ENCODE measurements at places on chromosomes 7 and 10. TPM values are rescaled to one million over a fixed set of nuclear protein-coding genes. Genes with fewer than 3 reads are reported as not detected.

DNA sequence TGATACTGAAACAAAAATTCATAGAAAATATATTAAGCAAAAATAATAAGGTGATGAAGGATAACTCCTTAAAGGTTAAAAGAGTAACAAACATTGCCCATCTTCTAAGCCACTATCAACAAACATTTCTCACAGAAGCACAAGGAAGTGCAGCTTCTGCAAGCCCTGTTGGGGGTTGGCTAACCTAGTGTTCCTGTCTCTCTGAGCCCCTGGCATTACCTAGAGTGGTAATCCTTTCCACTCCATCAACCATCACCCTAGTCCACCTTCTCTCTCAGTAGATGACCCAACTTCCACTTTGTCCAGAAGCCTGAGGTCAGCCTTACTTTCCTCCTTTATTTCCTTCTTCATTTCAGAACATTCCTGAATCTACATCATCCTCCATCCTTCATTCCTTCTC lies 59.7 kb downstream of the HIPK2 start:
- H3K4me1 ChIP-seq = no peaks in the 10 kb centered on the region
- H3K27ac ChIP-seq = no peak overlapping the region
- H3K36me3 ChIP-seq = no peaks in the 10 kb centered on the region
- no peak overlapping the region for H3K4me3 ChIP-seq

GRCh38 chr7:120442838-120443237 lies 169.9 kb downstream of the KCND2 start:
- no peak overlapping the region for H3K4me3 ChIP-seq
- H3K27me3 ChIP-seq = no peaks in the 10 kb centered on the region

DNA sequence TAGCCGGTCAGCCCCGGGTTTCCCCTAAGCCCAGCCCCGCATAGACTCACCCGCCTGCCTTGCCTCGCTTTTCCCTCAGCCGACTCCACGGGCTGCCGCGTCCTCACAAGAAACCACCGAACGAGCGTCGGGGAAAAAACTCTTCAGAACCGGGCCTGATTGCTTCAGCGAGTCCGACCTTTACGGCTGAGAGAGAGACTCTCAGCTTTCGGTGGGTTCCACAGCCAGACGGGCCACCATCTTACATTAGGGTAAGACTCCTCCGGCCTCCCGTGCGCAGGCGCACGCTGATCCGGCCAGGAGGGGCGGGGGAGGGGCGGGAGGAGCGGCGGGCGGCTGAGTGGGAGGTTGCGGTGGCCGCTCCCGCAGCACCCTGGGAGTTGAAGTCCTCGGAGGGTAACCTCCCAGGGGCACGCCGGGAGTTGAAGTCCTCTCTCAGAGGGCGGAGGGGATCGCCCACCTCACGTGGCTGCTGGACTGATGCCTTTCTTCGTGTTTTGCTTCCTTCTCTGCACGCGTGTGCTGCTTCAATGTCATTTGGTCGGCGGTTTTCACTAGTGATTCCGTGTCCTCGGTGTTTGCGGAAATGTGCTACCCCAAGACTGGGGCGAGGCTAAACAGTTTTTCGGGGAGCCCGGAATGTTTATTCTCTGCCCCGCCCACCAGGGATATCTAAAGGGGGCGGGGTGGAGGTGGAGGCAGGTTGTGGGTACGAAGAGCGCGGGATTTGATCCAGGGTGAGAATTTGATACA lies at the start of gene CNOT4:
Gene CNOT4 (minus strand): TSS at position 264 of the 753 bp plus-strand sequence. CDS start 71,771 bp downstream, outside the sequence.
- H3K4me3 ChIP-seq = peak within 1 kb of the TSS; percentile 76
- H3K4me1 ChIP-seq = no peaks in the 10 kb centered on the region
- peak; percentile 95 for DNase-seq

GRCh38 chr10:7817984-7818294 lies 366 bp upstream of the TAF3 start:
- no peaks in the 10 kb centered on the region for H3K36me3 ChIP-seq
- no peak for DNase-seq
- no peaks in the 10 kb centered on the region for H3K4me1 ChIP-seq
- H3K4me3 ChIP-seq = peak overlapping the region; percentile 88

CYP2C19 gene
- not detected for total RNA-seq

All from breast epithelium (tissue), 4 donors.